ENCODE measurements at places on chromosomes 11 and 22. TPM values are rescaled to one million over a fixed set of nuclear protein-coding genes. Genes with fewer than 3 reads are reported as not detected.

Gene PTGDR2
- 0.18 TPM for total RNA-seq

Gene PTPN5
- not detected for total RNA-seq

Gene OR56A1
- not detected for total RNA-seq

Gene PHETA2
- total RNA-seq, result 1.4 TPM

Gene CSNK1E
- 145 TPM for total RNA-seq

Gene CKAP5
- total RNA-seq, result 183 TPM

DNA sequence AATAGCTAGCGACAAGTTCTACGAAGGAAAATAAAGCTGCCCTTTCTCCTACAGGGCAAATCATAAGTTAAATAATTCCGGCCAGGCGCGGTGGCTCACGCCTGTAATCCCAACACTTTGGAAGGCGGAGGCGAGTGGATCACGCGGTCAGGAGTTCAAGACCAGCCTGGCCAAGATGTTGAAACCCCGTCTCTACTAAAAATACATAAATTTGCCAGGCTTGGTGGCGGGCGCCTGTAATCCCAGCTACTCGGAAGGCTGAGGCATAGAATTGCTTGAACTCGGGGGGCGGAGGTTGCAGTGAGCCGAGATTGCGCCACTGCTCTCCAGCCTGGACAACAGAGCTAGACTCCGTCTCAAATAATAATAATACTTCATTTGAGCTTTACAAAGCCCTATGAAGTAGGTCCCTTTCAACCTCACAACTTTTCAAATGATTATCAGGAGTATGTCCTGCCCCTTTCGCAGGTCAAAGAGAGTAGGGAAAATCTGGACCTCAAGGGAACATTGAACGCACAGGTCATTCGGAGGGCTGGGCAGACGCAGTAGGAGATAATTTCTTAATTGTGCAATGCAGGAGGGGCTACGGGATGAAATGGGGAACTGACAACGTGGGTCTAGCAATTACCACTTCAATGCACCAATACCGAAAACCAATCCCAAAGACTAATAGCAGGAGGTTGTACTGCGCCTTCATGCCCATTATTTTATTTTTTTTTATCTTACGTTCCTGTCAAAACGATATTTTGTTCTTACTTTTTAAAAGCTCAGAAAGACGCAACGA is 590 bp downstream of the COMMD9 start:
- H3K4me1 ChIP-seq, result peaks cover 34% of the 10 kb centered on the region
- H3K4me3 ChIP-seq, result peak overlapping the region; percentile 83
- H3K27me3 ChIP-seq, result no peaks in the 10 kb centered on the region
- peak overlapping the region; percentile 90 for H3K27ac ChIP-seq

GRCh38 chr11:106011481-106011880 is 10.6 kb downstream of the MSANTD4 start:
- H3K4me3 ChIP-seq, result no peak overlapping the region
- H3K36me3 ChIP-seq, result peaks cover 77% of the 10 kb centered on the region
- no peaks in the 10 kb centered on the region for H3K27me3 ChIP-seq
- H3K4me1 ChIP-seq, result peaks cover 30% of the 10 kb centered on the region
- no peak overlapping the region for H3K27ac ChIP-seq

- H3K4me3 ChIP-seq, result no peak overlapping the region
- DNase-seq, result no peak
- no peak overlapping the region for H3K27ac ChIP-seq
- peaks cover 2% of the 10 kb centered on the region for H3K27me3 ChIP-seq
- H3K36me3 ChIP-seq, result no peaks in the 10 kb centered on the region
Measured at GRCh38 chr11:13899603-13900002, 62.9 kb upstream of the SPON1 start.

DNA sequence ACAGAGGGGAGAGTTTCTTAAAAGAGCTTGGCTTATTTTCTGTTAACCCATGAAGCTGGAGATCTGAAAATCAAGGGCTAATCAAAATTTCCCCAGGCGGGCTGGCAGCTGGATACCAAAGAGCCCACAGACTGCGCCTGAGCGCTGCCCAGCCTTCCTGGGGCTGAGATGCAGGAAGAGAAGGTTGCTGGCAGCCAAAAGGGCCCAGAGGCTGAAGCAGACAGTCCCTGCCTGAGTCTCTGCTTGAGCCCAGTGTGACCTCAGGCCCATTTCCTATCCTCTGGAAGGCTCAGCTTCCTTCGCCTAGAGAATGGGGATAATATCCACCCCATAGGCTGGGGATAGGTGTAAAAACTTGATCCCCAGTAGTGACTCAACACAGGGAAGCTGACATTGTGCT is 49.1 kb downstream of the ARRB1 start:
- DNase-seq, result no peak
- no peaks in the 10 kb centered on the region for H3K27me3 ChIP-seq
- H3K4me1 ChIP-seq, result peaks cover 10% of the 10 kb centered on the region
- no peaks in the 10 kb centered on the region for H3K36me3 ChIP-seq
- no peak overlapping the region for H3K27ac ChIP-seq
- H3K4me3 ChIP-seq, result no peak overlapping the region

- no peaks in the 10 kb centered on the region for H3K36me3 ChIP-seq
- peaks cover 18% of the 10 kb centered on the region for H3K27me3 ChIP-seq
- no peaks in the 10 kb centered on the region for H3K4me1 ChIP-seq
- H3K27ac ChIP-seq, result no peak overlapping the region
- no peak overlapping the region for H3K4me3 ChIP-seq
Measured at GRCh38 chr22:44357966-44358465, 45.3 kb upstream of the SHISAL1 start.

DNA sequence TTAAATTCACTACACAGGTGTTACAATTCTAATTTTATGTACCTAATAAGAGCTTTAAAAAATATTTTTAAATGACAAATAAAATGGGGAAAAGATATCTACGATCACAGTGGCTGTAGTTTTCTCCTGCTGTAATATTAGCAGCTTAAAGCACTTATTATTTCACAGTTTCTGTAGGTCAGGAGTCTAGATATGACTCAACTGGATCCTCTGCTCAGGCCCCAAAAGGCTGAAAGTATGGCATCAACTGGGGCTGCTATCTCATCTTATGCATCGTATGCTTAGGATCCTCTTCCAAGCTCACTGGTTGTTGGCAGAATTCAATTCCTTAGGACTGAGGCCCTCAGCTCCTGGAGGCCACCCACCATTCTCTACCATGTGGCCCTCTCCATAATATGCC is 12.8 kb downstream of the FBXO3 start:
- H3K27ac ChIP-seq, result no peak overlapping the region
- peaks cover 52% of the 10 kb centered on the region for H3K36me3 ChIP-seq
- H3K4me1 ChIP-seq, result peaks cover 7% of the 10 kb centered on the region
- no peaks in the 10 kb centered on the region for H3K27me3 ChIP-seq
- H3K4me3 ChIP-seq, result no peak overlapping the region

GRCh38 chr11:914747-915501 is 4.3 kb upstream of the CHID1 start:
- H3K36me3 ChIP-seq, result no peaks in the 10 kb centered on the region
- H3K27ac ChIP-seq, result no peak overlapping the region
- DNase-seq, result no peak

- no peak overlapping the region for H3K27ac ChIP-seq
- no peak for DNase-seq
- H3K4me3 ChIP-seq, result no peak overlapping the region
- H3K36me3 ChIP-seq, result no peaks in the 10 kb centered on the region
- no peaks in the 10 kb centered on the region for H3K4me1 ChIP-seq
- no peaks in the 10 kb centered on the region for H3K27me3 ChIP-seq
Measured at GRCh38 chr11:26929806-26930517, 64.0 kb upstream of the FIBIN start.

GRCh38 chr22:50313021-50313420 is 5.6 kb upstream of the PLXNB2 start:
- H3K27ac ChIP-seq, result no peak overlapping the region
- H3K27me3 ChIP-seq, result no peaks in the 10 kb centered on the region
- no peak for DNase-seq

DNA sequence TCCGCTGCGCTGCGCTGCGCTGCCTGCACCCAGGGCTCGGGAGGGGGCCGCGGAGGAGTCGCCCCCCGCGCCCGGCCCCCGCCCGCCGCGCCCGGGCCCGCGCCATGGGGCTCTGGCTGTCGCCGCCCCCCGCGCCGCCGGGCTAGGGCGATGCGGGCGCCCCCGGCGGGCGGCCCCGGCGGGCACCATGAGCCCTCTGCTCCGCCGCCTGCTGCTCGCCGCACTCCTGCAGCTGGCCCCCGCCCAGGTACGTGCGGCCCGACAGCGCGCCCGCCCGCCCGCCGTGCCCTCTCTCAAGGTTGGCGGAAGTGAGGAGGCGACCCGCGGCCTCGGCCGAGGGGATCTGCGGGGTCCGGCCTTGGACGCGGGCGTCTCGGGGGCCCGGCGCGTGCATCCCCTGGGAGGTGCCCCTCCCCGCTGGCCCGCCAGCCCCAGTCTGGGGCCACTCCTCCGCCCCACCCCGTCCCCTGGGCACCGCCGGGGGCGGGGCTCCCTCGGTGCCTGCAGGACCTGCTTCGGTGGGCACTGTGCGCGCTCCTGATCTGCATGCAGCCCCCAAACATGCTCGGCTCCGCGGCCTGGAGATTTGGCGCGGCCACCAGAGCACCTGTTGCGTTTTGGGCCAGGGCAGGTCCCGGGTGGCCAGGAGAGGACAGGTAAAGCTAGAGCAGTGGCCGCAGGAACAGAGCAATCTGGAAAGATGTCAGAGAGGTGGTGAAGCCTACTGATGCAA is 429 bp downstream of the VEGFB start:
- H3K27ac ChIP-seq, result peak overlapping the region; percentile 81

GRCh38 chr11:16839821-16840220 is 101.4 kb downstream of the C11orf58 start:
- no peak overlapping the region for H3K4me3 ChIP-seq
- H3K4me1 ChIP-seq, result no peaks in the 10 kb centered on the region
- no peaks in the 10 kb centered on the region for H3K36me3 ChIP-seq
- no peaks in the 10 kb centered on the region for H3K27me3 ChIP-seq
- no peak for DNase-seq

- DNase-seq, result no peak
- no peaks in the 10 kb centered on the region for H3K4me1 ChIP-seq
- no peak overlapping the region for H3K4me3 ChIP-seq
- no peak overlapping the region for H3K27ac ChIP-seq
- H3K27me3 ChIP-seq, result no peaks in the 10 kb centered on the region
Measured at GRCh38 chr11:1253103-1253485, 30.2 kb downstream of the MUC5B start.

- H3K27me3 ChIP-seq, result peaks cover 15% of the 10 kb centered on the region
- no peaks in the 10 kb centered on the region for H3K36me3 ChIP-seq
- no peak overlapping the region for H3K27ac ChIP-seq
- peaks cover 2% of the 10 kb centered on the region for H3K4me1 ChIP-seq
Measured at GRCh38 chr11:71153005-71153390, 99.4 kb downstream of the SHANK2 start.

DNA sequence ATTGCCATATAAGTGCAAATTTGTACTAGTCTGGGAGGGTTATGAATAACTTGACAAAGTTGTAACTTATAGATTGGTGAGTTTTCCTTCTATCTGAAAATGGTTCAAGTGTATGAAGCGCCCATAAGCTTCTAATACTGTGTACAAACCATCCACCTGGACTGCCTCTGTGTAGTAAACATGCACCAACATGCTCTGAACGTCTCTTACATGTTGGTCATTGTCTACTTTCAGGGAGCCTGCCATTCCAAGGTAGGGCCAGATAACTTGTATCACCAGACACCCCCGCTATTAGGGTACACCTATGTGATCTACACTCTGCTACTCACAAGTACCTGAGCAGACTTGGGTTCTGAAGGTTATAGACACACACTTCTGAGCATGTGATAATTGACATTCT is 735.5 kb upstream of the API5 start:
- no peaks in the 10 kb centered on the region for H3K4me1 ChIP-seq
- no peak overlapping the region for H3K4me3 ChIP-seq
- H3K36me3 ChIP-seq, result no peaks in the 10 kb centered on the region
- DNase-seq, result no peak

DNA sequence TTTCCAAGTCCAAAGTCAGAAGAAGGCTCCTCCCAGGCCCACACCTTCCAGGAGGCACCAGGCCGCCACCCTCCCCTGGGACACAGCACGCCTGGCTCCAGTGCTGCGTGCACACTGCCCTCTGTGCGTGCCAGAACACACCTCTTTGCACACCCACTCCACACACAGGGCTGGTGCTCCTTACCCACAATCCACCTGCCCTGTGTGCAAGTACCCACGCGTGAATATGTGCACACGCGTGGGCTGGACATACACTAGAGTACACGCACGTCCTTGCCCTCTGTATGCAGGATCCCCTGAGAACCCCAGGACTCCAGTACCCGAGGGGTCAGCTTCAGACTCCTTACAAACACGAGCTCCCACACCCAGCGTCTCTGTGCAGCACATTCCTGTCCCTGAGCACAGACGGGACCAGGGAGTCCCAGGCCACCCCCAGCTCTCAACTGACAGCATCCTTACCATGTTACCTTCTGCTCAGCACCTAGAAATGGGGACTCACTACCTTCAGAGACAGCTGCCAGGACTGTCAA is 2.8 kb downstream of the DUSP8 start:
- H3K36me3 ChIP-seq, result no peaks in the 10 kb centered on the region
- no peak overlapping the region for H3K27ac ChIP-seq
- peaks cover 9% of the 10 kb centered on the region for H3K4me1 ChIP-seq
- H3K27me3 ChIP-seq, result no peaks in the 10 kb centered on the region
- H3K4me3 ChIP-seq, result no peak overlapping the region

GRCh38 chr22:49934891-49935557 is 16.6 kb downstream of the CRELD2 start:
- peaks cover 54% of the 10 kb centered on the region for H3K4me1 ChIP-seq
- peak overlapping the region; percentile 66 for H3K4me3 ChIP-seq
- DNase-seq, result peak; percentile 97
- peak overlapping the region; percentile 75 for H3K27ac ChIP-seq
- peaks cover 3% of the 10 kb centered on the region for H3K36me3 ChIP-seq
